ENCODE measurements at places on chromosomes 6 and 20. TPM values are rescaled to one million over a fixed set of nuclear protein-coding genes. Genes with fewer than 3 reads are reported as not detected.

The ISM1 gene
- 1.6 TPM for total RNA-seq

The RCAN2 gene
- 7.0 TPM for total RNA-seq

The SIRPB2 gene
- 0.62 TPM for total RNA-seq

The C20orf141 gene
- not detected for total RNA-seq

The ZBP1 gene
- total RNA-seq, result not detected

The KIF25 gene
- total RNA-seq, result not detected

The ETV7 gene
- total RNA-seq, result not detected

The DACT2 gene
- 0.62 TPM for total RNA-seq

The POM121L2 gene
- total RNA-seq, result not detected

The BPIFB4 gene
- total RNA-seq, result not detected

The MDFI gene
- 11.7 TPM for total RNA-seq

The EFHC1 gene
- total RNA-seq, result 37.0 TPM

Data from occipital lobe (tissue), 3 donors.